ENCODE measurements at places on chromosomes 16 and 17.

- DNase-seq, result no peak
Measured at GRCh38 chr17:41728056-41728455, 6.4 kb downstream of the HAP1 start.

DNA sequence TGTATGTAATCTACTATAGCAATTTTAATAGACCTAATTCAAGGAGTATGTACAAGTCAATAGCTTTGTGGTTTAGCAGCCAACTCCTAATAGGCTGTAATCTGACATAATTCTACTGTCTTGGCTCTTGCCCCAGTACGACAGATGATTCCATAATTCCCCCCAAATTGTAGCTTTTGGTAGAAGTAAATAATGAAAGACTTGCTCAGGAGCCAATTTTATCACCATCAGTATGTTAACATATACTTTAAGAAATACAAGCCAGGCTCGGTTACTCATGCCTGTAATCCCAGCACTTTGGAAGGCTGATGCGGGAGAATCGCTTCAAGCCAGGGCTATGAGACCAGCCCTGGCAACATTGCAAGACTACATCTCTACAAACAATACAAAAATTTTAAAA, 53.9 kb downstream of the AP2B1 start:
- DNase-seq, result no peak

DNA sequence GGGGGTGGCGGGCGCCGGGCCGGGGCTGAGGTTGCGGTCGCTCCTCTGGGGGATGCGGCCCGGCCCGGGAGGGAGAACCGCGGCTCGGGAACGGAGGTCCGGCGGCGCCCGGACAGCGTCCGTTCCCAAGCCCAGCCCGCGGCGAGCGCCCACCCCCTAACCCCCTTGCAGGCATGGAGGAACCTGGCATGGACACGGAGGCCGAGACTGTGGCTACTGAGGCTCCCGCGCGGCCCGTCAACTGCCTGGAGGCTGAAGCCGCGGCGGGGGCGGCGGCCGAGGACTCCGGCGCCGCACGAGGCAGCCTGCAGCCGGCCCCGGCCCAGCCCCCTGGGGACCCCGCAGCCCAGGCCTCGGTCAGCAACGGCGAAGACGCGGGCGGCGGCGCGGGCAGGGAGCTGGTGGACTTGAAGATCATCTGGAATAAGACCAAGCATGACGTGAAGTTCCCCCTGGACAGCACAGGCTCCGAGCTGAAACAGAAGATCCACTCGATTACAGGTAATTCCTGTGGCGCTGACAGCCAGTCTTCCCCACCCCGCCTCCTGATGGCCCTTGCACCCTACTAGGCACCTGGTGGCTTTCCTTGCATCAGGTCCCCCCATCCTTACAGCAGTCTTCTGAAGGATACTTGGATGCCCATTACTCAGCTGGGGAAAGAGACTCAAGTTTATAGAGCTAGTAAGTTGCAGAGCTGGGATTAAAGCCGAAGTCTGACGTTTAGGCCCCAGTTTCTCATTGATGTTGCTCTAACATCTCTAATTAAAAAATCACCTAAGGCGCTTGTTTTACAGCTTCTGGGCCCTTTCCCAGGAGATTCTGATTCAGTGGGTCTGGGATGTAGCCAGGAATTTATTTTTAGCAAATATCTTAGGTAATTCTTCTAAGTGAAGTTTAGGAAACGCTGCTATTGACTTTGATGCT, 514 bp downstream of the UBFD1 start:
- DNase-seq, result no peak

GRCh38 chr17:28247671-28248555, 71.1 kb upstream of the TMEM97 start:
- DNase-seq, result no peak

GRCh38 chr16:19104607-19105006, 9.2 kb upstream of the ITPRIPL2 start:
- no peak for DNase-seq

DNA sequence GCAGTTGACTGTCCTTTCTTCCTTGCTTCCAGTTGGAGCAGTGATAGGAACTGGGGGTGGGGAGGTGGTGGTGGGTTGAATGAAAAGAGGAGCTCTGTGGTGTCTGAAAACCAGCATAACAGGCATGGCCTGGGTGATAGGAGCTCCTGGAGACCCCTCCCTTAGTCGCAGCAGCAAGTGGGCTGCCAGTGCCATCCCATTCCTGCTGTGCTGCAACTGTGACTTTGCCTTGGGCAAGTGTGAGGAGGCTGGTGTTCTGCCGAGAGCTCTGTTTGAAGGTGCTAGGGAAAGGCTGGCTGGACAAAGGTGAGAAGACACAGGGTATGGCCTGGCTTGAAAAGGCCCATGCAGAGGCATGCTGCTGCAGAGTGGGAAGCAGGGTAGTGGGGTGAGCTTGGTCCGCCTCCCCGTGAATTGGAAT, 2.7 kb upstream of the CDK5R1 start:
- peak; percentile 35 for DNase-seq

- no peak for DNase-seq
Measured at GRCh38 chr16:66690106-66690847, 6.3 kb downstream of the CMTM4 start.

- DNase-seq, result no peak
Measured at GRCh38 chr17:78474614-78475146, 96.2 kb downstream of the PGS1 start.

GRCh38 chr17:9475101-9475658, 100.4 kb downstream of the STX8 start:
- no peak for DNase-seq

DNA sequence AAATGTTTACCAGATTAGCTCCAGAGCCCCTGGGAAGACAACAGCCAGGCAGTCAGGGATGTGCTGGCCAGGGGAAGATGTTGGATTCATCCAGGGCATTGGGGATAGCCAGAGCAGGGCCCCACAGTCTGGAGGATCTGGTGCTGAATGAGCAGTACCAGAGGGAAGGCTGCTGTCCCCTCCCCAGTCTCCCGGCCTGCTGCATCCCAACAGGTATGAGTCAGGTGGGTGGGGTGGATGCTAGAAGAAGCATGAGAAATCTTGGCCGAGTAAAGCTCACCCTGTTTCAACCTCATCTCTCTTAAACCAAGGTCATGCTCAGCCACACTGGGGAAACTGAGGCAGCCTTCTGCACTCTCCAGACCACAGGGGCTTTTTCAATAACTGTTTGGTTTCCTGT, 71.9 kb upstream of the SEC14L1 start:
- no peak for DNase-seq

- DNase-seq, result no peak
Measured at GRCh38 chr17:6756425-6757031, 682 bp downstream of the XAF1 start.

- no peak for DNase-seq
Measured at GRCh38 chr17:59428916-59429485, 97.5 kb downstream of the YPEL2 start.

GRCh38 chr17:38590988-38591758, 14.6 kb downstream of the SRCIN1 start:
- peak; percentile 66 for DNase-seq

- DNase-seq, result no peak
Measured at GRCh38 chr17:57651451-57651850, 93.6 kb downstream of the CCDC182 start.

GRCh38 chr16:63175313-63175712, 1139.1 kb upstream of the CDH8 start:
- DNase-seq, result no peak

DNA sequence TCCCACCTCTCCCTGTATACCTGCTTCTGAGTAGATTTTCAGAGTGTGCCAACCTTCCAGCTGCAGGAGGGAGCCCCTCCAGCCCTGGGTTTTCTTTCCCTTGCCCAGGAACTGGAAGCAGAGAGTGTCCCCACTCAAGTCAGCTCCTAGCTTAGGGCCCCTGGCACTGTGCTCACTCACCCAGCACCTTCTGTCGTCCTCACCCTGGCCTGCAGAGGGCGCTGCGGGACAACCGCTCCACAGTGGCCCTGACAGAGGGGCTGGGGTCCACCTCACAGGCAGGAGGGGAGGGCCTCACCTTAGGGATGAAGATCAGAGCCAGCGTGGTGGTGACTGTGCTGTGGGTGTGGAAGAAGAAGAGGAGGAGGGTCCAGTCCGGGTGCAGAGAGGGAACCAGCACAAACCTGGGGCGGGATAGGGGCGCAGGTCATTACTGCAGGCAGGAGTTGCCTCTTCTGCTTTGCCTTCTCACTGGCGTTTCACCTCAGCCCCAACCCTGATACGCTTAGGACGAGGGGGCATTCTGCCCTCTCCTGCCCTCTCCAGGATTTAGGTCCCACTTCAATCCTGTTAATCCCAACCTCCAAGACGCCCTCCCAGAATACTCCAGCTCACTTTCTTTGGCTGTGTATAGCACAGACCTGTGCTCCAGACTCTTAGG, 10.0 kb downstream of the GPR179 start:
- peak; percentile 17 for DNase-seq

DNA sequence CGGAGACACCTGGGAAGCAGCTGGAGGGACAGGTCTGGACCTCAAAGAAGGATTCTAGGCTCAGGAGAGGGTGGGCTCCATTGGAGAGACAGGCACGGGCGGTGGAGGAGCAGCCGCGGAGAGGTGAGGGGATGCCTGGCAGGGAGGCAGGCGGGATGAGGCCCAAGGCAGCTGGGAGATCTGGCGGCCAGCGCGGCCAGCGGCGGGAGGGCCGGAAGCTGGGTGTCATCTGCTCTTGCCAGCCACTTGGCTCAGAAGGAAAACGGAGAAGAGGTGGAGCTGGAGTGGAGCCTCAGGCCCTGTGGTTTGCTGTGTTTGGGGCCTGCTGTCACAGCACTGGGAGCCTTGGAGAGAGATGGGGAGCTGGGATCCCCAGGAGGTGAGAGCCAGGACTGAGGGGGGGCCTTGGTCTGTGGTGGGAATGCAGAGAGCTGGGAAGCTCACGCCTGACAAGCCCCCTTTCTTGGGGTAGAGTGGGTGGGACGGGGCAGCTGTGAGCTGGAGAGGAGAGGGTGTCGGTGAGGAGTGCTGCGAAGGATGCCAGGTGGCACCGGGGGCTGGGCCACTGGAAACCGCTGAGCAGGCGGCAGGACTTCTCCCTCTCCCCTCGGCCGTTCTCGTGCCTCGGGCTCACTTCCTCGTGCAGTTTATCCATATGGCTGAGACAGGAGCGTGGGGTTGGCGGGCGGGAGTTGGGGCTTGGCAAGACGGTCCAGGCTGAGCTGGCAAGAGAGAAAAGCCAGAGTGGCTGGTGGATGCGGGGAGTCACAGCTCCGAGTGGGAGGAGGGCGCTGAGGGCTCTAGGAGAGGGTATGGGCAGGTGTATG, 8.0 kb downstream of the TBC1D24 start:
- no peak for DNase-seq

DNA sequence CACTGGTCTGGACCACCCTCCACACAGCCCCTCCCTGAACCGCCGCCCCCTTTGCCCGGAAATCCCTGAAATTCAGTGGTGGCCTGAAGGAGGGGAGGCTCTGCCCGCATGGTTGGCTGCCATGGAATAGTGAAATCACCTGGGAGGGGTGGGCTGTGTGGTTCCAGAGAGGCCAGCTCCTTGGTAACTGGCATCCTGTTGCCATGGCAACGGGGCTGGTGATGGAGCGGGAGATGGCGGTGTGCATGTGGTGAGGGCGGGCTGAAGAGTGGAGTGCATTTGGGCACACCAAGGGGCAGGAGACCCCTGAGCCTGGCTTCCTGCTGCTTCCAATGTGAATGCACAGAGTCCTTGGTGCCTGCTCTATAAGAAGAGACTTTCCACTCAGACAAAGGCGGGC, 2.4 kb downstream of the EFNB3 start:
- no peak for DNase-seq

DNA sequence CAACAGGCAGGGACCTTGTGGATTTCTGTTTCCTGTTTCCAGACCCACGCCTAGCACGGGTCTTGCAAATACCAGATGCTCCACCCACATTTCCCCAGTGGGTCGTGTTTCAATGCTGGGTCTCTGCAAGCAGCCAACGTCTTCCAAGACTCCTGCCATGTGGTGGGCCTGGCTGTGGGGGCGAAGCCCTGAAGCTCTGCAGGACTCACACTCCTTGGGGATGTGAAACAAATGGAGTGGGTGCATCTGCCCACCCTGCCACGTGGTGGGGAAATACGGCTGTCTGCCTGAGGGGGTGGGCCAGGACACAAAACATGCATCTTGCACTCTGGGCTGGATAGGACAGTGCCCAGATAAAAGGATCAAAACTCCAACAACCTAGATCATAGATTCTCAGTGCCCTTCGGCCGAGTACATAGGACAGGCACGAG, 32.6 kb downstream of the FA2H start:
- no peak for DNase-seq

DNA sequence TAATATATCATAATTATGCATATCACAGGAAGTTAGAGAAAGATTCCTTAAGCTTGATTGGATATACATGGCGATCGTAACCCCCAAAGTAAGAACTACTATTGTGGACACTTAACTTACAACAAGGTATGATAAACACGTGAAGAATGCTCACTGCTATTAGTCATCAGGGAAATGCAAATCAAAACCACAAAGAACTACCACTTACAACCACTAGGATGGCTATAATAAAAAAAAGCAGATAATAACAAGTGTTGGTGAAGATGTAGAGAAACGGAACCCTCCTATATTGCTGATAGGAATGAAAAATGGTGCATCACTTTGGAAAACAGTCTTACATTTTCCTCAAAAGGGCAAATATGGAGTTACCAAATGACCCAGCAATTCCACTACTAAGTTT, 265.9 kb downstream of the SLC39A11 start:
- DNase-seq, result no peak

DNA sequence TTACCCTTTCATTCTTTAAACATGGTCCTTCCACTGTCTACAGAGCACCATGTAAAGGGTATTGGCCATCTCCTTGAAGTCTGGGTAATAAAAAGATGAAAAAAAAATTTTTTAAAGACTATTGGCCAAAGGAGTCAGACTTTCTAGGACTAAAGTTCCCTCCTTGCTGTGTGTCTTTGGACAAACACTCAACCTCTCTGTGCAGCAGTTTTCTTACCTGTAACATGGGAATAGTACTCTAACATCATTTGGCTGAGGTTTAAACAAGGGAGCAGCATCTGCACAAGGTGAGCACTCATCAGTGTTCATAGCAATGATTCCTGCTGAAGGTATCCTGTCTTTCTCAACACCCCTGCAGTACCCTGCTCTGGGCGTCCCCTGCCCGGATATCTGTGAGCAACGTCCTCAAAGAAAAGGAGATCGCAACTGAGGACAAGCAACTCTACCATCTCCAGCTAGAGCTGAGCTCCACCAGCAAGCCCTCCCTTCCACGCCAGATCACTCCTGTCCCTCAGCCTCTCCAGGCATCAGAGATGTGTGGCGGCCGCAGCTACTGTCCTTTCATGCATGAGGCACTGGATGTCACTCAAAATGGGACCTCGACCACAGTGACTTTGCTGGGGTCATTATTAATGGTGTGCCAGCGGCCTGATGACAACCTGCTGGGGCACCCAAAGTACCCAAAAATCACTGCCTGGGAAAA, 29.5 kb upstream of the RPH3AL start:
- DNase-seq, result no peak

GRCh38 chr17:79954281-79955166, 81.1 kb downstream of the TBC1D16 start:
- DNase-seq, result no peak

Measured in NCI-H1694 treated with DMSO at 0.1 percent for 48 hours (cell line).